NCI-H2081 (cell line): ENCODE measurements at places on chromosomes 12 and 14.

DNA sequence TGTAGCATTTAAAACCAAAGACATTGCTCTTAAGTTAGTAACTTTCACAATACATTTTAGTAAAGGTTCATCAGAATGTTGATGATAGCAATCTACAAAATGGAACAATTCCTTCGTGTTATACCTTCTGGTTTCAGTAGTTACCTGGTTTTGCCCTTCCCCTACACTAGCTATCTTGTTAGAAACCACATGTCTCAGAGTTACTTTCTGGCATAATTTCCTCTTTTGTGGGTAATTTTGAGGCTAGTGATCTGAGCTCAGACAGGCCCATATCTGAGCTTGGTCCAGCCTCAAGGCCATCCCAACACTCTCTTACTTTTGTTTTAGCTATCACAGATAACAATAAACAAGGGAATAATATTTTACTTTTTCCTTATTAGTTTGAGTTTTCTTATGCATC, 196.9 kb downstream of the KITLG start:
- DNase-seq: no peak

- no peak for DNase-seq
Measured at GRCh38 chr12:12689647-12690300, 6.2 kb downstream of the GPR19 start.

GRCh38 chr12:113781415-113782198, 184.5 kb downstream of the RBM19 start:
- DNase-seq: no peak

DNA sequence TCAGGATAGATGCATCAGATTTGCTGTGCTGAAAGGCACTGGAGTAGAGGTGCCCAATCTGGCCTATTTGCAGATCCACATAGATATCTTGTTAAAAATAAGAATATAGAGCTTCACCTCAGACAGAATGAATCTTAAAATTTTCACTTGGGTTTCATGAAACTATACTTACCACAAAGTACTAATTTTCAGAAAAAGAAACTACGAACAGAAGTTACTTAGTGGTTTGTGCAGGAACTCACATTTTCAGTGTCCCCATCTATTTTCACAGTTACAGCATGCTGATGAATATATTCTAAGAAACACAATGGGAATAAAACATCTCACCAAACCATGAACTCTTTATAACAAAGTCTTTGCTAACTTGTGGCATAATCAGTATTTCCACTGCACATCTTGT, 449.4 kb downstream of the RERGL start:
- DNase-seq: no peak

DNA sequence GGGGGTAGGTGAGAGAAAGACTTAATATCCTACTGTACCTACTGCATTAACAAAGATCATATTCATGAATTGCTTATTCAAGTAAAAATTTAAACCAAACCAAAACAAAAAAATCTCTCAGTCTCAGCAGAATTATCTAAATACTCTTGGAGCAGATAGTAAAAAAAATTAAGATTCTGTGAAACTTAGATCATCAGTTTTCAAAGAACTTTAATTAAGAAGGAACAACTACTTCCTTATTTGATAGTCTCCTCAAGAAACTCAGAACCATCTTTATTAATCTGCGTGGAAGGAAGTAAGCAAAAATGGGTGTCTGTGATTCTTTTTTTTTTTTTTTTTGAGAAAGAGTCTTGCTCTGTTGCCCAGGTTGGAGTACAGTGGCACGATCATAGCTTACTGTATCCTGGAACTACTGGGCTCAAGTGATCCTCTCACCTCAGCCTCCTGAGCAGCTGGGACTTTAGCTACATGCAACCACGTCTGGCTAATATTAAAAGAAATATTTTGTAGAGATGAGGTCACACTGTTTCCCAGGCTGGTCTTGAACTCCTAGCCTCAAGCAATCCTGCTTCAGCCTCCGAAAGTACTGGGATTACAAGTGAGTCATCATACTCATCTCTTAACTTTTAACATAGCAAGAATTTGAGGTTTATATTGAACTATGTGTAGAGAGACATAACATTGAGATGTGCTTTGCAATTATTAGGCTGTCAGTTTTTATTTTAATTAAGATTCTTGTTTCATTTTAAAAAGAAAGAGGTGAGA, 37.4 kb downstream of the GAS2L3 start:
- DNase-seq: no peak

- DNase-seq: peak; percentile 44
Measured at GRCh38 chr14:77023001-77023996, 5.2 kb downstream of the IRF2BPL start.
